ENCODE measurements at places on chromosomes 1 and 21.

DNA sequence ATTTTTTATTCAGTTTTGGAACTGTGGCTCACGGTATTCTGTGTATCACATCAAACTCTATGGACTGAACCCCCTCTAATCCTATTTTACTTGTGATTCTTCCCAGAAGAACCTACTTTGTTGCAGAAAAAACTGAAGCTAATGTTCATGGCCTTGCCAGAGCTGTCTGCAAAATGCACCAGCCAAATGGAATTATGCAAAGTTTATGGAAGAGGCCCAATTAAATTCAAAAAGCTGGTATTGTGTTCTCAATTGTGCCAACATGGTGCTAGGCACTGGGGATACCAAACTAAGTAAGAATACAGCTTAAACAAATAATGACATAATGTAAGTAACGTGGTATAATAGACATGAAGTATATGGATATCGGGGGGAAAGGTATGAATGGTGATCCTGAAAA, 273.8 kb upstream of the DUSP10 start:
- DNase-seq, result no peak

GRCh38 chr1:225941187-225941941, at the start of gene LEFTY2:
LEFTY2 (minus strand) TSS chr1:225941220; CDS start chr1:225941140, 80 bp downstream.
- DNase-seq, result no peak

- DNase-seq, result no peak
These were observed 26.6 kb downstream of the DIPK1A start for GRCh38 chr1:92934395-92935378.

GRCh38 chr1:239731082-239731748, 344.8 kb downstream of the CHRM3 start:
- DNase-seq, result no peak

- no peak for DNase-seq
These were observed 38.4 kb upstream of the PRDM2 start for GRCh38 chr1:13661539-13661938.
